ENCODE measurements at places on chromosomes 2 and 18.

DNA sequence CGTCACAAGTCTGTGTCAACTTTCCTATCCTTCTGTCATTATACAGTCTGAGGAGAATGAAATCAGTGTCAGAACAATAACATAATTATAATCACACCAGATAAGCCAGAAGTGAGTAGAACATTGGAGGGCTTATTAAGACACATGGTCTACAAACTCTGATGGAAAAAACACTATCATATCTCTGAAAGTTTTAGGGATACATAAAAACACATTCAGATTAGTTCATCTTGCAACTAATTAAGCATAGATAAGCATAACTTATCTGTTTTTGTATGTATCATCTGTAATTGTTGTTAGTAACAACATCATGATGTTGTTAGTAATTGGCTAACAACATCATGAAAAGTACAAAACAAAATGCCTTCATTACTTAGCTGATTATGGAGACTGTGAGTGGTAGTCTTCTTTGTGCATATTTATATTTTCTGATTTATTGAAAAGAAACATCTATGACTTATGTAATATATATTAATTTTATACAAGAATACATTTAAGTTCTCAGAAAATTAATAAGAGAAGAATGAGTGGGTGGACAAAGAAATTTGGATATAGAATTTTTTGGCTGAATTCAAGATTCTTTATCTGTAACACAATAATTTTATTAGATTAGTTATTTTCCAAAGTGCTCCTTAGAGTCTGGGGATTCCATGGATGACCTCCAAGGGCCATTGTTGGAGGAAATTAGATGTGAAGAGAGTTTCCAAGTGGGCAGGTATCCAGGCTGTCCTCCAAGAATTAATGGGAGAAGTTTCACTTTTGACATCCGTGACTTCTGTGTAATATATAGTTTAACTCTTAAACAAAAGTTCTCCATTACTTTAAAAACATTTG is 16.9 kb upstream of the CCDC102B start:
- DNase-seq, result no peak

GRCh38 chr2:216849987-216850386 is 9.9 kb downstream of the TNP1 start:
- DNase-seq, result no peak

DNA sequence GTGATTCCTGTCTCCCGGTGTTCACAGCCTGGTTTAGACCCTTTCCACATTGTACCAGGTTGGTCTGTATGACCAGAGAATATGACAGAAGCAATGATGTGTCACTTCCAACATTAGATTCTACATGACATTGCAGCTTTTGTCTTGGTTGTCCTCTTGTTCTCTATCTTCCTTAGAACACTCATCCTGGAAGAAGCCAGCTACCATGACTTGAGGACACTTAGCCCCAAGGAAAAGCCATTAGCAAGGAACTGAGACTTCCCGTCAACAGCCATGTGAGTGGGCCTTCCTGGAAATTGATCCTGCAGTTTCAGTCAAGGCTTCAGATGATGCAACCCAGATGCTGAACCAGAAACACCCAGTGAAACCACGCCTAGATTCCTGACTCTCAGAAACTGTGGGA is 143.3 kb downstream of the MREG start:
- no peak for DNase-seq

GRCh38 chr2:54065411-54065810 is 50.0 kb upstream of the ACYP2 start:
- DNase-seq, result no peak

GRCh38 chr2:207813942-207814341 is 44.2 kb upstream of the FZD5 start:
- no peak for DNase-seq
